ENCODE measurements at places on chromosomes 4 and X. TPM values are rescaled to one million over a fixed set of nuclear protein-coding genes. Genes with fewer than 3 reads are reported as not detected.

The STBD1 gene
- total RNA-seq, result 7.4 TPM

The ATOH1 gene
- total RNA-seq, result not detected

The NEUROG2 gene
- not detected for total RNA-seq

The FGF2 gene
- total RNA-seq, result 29.4 TPM

The CXCL6 gene
- total RNA-seq, result 2.1 TPM

The LAMTOR3 gene
- 71.4 TPM for total RNA-seq
